ENCODE measurements at places on chromosomes 7 and 10.

- no peak for DNase-seq
Observed at GRCh38 chr7:13727279-13727678, 262.2 kb downstream of the ETV1 start.

DNA sequence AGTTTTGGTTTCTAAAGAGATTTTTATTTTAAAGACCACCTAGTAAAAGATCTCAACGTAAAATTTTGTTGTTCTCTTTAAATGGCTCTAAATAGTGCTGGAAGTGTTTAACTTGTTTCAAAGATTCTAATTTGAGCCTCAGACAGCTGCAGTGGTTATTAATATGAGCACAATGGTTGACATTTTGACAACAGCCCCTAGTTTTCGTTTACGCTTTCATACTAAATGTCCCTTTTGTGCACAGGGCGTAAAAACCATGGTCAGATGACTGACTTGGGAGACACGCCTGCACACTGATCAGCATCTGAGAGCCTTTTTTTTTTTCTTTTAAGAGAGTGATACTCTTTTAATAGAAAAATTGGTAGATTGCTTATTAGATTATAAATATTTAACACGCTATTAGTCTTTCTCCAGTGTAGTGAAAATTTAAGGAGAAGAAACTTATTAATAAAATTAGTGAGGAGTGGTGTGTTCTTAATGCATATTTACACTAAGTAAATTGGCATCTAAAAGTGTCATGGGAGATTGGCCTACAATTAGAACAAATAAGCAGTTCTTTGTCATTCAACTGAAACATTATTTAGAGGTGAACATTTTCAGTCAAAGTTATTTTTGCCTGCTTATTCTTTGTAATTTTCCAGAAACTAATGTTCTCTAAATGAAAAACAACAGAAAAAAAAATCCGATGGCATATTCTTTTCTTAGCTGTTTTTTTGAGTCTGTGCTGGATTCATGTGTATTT is 182.8 kb upstream of the PHYHIPL start:
- no peak for DNase-seq

DNA sequence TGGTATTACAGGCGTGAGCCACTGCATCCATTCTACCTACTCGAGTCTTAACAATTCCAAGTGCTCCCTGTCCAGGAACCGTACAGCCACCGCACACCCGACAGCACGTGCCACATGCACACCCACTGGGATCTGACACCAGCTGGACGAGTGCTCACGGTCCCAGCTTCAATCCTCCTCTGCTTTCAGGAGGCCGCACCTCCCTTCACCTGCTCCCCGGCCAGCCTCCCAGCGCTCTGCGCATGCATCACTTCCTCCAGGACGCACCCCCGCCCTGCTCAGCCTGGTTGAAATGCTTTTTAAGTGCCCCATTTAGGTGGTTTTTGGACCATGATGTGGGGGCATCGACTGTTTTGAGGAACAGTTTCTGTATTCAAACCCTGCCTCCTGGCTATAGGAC is 47.3 kb upstream of the TMEM213 start:
- DNase-seq: no peak

- no peak for DNase-seq
Observed at GRCh38 chr10:44995914-44996669, 4.6 kb upstream of the ZNF22 start.

DNA sequence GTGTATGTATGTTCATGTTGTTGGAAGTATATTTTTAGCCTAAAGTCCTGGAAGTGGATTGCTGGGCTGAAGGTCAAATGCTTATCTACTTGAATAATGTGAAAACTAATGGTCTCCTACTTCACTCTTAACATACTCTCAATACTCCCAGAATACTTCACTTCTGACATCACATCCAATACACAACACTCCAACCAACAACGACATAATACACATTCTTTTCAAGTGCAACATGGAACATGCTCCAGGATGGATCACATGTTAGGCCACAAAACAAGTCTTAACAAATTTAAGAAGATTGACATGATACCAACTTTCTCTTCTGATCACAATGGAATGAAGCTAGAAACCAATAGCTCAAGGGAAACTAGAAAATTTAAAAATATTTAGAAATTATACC is 126.9 kb upstream of the ADCY1 start:
- no peak for DNase-seq
